ENCODE measurements at places on chromosomes 3 and 15.
A peak's percentile ranks its signal among the peaks of the same experiment; 100 is the strongest.

GRCh38 chr3:177212756-177213155, 15.5 kb upstream of the TBL1XR1 start:
- no peak for DNase-seq

DNA sequence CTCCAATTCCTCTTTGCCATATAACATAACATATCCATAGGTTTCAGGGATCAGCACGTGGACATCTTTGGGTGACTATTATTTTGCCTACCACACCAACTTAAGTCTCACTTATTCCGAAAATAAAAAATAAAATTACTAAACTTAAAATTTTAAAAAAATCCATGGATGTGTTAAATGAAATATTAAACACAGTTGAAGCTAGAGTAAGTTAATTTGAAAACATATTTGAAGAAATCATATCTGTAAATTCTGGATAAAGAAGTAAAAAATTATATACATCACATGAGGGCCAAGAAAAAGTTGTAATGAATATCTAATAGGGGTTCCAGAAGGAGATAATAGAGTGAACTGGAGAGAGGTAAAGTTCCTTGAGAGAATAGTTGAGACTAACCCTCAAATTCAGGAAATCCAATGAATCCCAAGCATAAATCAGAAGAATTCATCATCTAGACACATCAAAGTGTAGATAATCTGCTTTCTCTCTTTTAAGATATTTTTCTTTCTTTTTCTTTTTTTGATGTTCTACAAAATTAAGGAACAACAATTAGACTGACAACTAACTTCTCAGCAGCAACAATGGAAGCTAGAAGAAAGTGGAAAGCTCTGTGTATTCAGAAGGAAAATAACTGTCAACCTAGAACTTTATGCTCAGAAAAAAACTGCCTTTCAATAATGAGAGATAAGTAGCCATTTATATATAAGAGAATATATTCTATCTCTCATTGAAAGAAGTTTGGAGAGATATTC, 147.4 kb downstream of the ABHD5 start:
- DNase-seq: no peak

DNA sequence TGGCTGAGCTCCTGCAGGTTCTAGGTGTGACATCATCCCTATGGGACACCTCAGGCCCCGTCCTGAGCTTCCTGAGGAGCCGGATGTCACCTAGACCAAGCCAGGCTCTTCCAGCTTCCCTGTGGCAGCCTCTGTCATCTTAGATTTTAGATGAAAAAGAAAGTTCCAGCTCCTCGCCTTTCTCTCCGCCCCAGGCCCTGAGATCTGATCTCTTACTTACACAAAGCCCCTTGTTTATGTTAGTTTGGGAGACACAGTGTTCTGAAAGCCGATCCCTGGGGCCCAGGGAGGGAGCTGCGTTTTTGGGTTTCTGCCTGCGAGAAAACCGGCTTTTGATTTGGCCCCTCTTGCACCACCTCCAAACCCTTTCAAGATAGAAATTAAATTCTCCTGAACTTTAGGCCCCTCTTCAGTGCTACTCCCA, 40.2 kb upstream of the FAM107A start:
- DNase-seq: no peak

GRCh38 chr3:54065586-54065985, 56.8 kb upstream of the CACNA2D3 start:
- no peak for DNase-seq

- DNase-seq: no peak
Observed at GRCh38 chr15:41048397-41048796, 67.7 kb downstream of the INO80 start.

GRCh38 chr3:81951106-81951505, 189.7 kb upstream of the GBE1 start:
- DNase-seq: peak; percentile 2

GRCh38 chr3:63662500-63662899, 10.0 kb downstream of the SNTN start:
- DNase-seq: peak; percentile 24

GRCh38 chr3:134650431-134651346, at the start of gene KY:
TSS of gene KY (minus strand) at chr3:134651022. CDS start at chr3:134650960, 62 bp downstream.
- peak; percentile 89 for DNase-seq

DNA sequence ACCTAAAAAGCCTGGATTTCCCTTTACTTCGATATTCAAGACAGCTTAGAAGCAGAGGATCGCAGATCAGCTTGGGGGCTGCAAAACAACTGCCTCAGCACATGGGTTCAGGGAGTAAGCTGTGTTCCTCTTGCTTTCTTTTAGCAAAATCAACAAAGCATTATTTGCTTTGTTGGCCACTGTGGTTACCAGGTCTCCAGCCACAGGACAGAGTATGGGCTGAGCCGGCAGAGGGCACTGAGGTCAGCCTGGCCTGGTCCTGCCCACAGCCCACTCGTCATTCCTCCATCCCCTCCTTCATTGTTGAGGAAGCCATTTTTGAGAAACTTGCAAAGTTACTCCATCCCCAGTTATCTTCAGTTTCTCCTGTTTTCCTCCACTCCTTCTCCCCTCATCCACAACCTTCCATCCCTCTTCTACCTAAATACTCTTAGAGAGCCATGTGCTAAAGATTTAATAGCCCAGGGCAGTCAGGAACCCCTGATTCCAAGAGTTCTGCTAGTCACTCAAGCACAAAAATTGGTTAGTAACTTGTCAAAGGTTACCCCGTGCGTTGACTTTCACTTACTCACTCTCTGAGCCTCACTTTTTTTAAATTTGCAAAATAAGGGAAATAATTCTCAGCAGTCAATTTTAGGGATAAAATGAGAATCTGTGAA, 60.0 kb upstream of the HES1 start:
- no peak for DNase-seq

DNA sequence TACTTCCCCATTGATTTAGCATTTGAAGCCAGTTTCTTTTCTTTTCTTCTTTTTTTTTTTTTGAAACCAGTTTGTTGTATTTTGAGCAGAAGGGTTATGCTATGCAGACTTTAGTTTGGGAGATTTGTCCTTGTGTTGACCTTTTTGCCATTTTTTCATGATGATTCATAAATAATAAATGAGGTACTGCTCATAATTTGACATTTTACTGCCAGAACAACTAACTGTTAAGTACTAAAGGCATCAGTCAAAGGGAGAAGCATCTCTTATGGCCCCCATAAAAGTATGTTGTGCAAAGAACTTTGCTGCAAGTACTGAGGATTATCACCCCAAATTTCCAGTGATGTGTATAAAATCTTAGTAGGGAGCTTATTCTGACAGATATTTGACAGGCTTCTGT, 1.7 kb upstream of the GPR87 start:
- DNase-seq: no peak

DNA sequence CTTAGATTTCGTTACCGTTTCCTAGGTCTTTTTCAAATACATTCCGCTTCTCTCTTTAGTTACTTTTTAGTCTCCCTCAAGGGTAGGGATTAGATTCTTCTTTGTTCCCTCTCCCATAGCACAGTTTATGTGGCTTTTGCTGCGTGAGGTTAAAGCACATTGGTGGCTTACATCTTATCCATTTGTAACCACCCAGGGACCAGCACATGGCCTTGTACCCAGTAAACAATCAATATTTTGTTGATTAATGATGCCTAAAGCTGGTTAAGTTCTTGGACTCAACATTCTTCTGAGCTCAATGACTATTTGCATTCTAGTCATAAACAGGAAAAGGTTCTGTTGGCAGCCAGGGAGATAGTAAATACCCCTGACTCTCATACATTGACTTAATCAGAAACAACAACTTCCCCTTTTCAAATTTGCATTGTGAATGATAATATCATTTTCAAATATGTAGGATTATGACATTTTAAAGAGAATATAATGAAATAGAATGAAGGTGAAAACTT, 60.2 kb downstream of the CACNA1D start:
- no peak for DNase-seq

GRCh38 chr15:78334845-78335244, 5.3 kb upstream of the CRABP1 start:
- no peak for DNase-seq

DNA sequence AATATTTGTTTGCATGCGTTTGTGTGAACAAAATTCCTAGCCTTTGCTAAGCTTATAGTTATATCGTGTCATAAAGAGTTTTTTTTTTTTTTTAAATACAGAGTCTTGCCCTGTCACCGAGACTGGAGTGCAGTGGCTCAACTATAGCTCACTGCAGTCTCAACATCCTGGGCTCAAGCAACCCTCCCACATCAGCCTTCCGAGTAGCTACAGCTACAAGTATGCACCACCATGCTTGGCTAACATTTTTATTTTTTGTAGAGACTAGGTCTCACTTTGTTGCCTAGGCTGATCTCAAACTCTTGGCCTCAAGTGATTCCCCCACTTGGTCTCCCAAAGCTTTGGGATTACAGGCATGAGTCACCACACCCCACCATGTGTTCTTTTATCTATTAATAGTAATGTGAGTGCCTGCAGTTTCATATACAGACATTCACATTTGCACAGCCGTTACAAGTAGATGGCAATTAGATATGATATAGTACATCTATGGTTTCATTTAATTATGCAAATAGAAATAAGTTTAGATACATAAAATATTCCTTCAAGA, 848.6 kb downstream of the PDCD6IP start:
- no peak for DNase-seq

- no peak for DNase-seq
Observed at GRCh38 chr3:136787349-136787748, 31.6 kb upstream of the SLC35G2 start.

DNA sequence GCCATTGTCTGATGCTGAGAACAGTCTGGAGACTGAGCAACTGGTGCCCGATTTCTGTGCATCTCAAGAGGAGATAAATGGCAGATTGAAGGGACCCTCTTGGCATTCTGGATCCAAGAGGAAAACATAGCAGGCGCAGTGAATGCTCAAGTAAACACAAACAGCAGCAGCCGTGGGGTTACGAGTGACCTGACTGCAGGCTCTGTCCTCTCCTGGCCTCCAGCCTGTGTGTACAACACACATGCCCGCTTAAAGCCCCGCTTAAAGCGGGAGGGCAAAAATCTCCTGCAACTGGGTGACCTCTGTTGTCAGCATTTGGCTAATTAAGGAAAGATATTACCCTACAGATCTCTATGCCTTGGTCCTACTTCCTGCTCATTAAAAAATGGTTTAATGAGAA, 120.5 kb downstream of the GREM1 start:
- DNase-seq: no peak

DNA sequence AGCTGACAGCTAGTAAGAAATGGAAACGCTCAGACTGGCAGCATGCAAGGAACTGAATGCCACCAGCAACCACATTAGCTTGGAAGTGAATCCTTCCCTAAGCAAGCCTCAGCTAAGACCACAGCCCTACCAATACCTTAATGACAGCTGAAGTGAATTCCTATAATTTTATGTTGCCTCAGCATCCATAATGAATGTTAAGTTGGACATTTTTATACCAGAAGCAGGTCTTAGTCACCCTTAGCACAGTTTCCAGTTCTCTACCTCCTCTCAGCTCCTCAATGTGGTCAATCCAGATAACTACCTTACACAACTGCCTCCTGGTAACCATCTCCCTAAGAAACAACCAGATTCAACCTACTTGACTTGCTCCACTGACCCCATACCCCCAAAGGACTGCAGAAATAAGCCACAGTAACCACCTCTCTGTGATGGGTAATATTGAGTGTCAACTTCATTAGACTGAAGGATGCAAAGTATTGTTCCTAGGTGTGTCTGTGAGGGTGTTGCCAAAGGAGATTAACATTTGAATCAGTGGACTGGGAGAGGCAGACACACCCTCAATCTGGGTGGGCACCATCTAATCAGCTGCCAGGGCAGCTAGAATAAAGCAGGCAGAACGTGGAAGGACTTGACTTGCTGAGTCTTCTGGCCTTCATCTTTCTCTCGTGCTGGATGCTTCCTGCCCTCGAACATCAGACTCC, 33.5 kb downstream of the NEDD4 start:
- DNase-seq: no peak

DNA sequence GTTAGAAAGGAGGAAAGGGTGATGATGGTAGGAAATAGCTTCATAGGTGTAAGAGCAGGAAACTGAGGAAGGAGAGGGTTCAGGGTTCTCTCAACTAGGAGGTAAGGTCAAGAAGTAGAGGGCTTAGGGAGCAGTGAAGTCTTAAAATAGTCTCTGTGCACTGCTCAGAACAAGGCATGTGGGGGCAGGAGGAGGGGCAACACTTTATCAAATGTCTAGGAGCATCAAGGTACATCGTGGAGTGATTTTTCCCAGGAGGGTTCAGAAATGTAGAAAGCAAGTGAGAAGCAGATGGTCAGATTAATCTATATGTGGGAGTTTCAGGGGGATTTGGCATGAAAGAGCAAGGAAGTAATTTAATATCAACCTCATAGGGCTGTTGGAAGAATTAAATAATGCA, 58.8 kb downstream of the TNIK start:
- no peak for DNase-seq

GRCh38 chr3:30112411-30112810, 494.0 kb upstream of the TGFBR2 start:
- DNase-seq: no peak

GRCh38 chr3:15976524-15976923, 178.7 kb upstream of the ANKRD28 start:
- no peak for DNase-seq

DNA sequence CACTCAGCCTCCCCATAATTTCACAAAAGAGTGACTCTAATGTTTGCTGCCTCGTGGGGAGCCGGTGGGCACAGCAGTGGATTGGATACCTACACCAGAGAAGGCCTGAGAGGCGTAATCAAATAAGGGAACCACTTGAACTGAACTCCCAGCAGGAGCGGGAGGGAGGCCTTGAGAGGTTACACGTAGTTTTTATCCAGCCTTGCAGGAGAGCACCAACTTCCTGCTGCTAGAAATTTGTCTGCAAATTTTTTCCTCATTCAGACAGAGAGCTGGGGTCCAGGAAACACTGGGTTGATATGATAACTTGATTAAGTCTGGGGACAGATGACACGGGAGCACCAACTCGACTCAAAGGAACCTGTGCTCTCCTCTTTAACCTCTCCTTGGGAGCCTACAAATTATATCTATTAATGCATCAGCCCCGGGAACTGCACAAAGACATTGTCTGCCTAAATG, 69.8 kb downstream of the HES1 start:
- DNase-seq: peak; percentile 54

DNA sequence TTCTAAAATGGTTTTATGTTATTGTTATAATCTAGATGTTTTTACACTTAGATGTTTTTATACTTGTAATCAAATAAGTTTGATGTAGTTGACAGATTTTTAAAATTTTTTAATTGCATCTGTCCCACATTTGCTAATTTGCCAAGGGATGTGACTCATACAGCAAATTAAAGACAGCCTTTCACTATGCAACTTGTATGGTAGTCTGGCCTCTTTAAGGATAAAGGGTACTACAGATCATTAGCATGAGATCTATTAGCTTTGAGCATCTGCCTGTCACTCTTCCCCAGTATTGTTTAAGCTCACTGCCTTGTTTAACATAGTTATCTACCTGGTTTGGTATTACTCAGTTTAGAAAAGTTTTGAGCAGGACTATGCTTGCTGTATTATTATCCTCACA, 83.0 kb downstream of the NPTN start:
- no peak for DNase-seq

GRCh38 chr15:100834731-100835130, 44.9 kb upstream of the ALDH1A3 start:
- DNase-seq: no peak

Data from H7 (cell line).